ENCODE measurements at places on chromosomes 11 and 22.

- DNase-seq: peak; percentile 21
Measured at GRCh38 chr22:23008896-23009295, 61.4 kb upstream of the GNAZ start.

DNA sequence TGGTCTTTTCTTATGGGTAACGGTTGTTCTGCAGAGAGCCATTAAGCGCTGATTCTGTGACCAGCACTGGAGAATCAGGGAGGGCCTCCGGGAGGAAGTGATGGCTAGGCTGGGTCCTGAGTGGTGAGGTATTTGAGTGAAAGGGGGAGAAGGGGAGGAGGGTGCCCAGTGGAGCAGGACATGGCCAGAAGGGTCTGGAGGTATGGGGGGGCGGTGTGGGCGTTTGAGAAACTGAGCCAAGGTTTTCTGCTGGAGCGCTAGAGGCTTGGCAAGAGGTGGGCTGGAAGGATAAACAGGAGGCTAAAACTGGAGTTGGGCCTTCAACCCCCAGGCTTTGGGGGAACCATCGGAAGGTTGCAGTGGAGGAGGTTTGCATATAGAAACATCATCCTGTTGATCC lies 72.5 kb downstream of the FBLN1 start:
- DNase-seq: no peak

DNA sequence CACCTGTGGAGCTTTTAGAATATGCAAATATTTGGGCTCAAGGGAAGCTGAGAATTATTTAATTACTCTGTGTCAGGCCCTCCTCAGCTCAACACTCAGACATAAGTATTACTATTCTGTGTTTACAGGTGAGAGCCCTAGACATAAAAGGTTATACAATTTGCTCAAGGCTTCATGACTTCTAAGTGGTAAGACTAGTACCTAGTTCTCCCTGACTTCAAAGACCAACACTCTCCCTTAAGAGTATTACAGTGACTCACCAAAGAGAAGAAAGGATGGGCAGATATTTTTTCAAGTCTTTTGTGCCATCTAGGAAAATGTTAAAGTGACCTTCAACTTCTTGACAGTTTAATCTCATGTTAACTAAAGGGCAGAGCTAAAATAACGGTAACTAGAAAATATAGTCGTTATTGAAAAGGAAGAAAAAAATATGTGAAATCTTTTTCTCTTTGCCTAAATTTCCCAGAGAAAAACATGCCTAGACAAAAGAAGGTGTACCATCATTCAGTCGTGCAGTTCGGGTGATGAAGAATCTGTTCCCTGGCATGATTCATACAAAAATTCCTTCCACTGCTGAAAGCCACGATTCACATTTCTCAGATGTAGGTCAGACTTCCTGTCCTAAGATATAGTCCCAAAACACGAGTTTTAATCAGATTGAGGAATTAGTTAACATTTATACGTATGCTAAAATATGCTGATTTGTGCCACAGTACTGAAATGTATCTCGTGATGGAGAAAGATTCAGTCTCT lies 849.1 kb upstream of the API5 start:
- no peak for DNase-seq

- no peak for DNase-seq
Measured at GRCh38 chr11:112249871-112250610, 10.6 kb downstream of the PLET1 start.

GRCh38 chr11:68146704-68147474 lies 25.7 kb upstream of the CHKA start:
- peak; percentile 95 for DNase-seq
